ENCODE measurements at places on chromosomes 6 and 20.
A peak's percentile ranks its signal among the peaks of the same experiment; 100 is the strongest.

- DNase-seq = no peak
Measured at GRCh38 chr6:100412872-100413271, 51.8 kb downstream of the SIM1 start.

GRCh38 chr6:57324538-57324937, 7.1 kb downstream of the PRIM2 start:
- peak; percentile 16 for DNase-seq

GRCh38 chr6:83252719-83253118, 59.6 kb downstream of the RWDD2A start:
- DNase-seq = no peak

DNA sequence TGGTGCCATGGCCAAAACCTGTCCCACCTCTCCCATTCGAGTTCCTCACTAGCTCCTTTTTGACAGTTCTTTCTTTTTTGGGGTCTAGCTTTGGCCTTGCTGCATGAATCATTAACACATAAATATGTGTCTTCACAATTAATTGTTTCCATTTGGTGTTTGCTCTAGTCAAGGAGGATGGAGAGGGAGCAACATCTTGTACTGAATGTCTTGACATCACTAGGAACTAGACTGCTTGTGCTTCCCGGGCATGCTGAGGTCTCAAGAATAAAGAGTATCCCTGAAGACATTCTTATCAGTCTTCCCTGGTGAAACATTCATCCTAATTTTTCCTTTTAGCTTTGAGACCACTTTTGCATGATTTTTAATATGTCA, 77.0 kb upstream of the ESR1 start:
- no peak for DNase-seq

DNA sequence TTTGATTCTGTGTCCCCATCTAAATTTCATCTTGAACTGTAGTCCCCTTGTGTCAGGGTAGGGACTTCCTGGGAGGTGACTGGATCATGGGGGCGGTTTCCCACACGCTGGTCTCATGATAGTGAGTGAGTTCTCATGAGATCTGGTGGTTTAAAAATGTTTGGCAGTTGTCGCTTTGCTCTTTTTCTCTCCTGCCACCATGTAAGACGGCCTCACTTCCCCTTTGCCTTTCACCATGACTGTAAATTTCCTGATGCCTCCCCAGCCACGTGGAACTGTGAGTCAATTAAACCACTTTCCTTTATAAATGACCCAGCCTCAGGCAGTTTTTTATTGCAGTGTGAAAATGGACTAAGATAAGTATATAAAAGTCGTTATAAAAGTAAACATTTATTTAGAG, 80.5 kb upstream of the SGK1 start:
- DNase-seq = no peak

DNA sequence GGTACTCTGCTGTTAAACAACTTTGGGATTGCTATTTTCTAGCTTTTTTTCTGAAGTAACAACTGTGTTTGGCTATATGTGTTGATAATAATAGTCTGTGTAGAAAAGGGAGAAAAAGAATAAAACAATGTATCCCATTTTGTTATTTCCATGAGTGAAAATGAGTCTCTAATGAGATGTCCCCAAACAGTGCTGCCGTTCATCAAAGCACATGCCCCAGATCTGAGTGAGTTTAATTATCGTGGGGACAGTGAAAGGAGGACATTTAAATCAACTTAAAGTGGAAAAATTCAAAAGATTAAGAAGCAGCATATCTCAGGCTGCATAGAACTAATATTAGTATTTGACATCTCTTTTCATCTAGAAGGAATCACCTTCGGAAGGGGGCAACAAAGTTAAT, 59.6 kb downstream of the NCOA7 start:
- DNase-seq = no peak

DNA sequence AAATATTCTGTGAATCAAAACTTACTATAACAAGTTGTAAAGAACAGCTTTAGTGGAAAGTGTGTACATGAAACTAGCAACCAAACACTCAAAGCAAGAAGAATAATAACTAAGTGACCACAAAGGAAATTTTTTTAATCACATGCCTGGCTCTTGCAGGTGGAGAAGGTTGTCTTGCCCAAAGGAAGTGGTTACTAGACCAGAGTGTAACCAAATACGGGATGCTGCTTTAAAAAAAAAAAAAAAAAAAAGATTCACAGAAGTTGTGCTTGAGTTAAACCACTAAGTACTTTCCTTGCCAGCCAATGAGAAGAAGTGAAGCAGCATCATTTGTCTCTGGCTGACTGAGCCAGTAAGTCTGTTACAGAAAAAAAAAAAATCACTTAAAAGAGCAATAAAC, 19.1 kb upstream of the HLA-DQB1 start:
- peak; percentile 68 for DNase-seq

DNA sequence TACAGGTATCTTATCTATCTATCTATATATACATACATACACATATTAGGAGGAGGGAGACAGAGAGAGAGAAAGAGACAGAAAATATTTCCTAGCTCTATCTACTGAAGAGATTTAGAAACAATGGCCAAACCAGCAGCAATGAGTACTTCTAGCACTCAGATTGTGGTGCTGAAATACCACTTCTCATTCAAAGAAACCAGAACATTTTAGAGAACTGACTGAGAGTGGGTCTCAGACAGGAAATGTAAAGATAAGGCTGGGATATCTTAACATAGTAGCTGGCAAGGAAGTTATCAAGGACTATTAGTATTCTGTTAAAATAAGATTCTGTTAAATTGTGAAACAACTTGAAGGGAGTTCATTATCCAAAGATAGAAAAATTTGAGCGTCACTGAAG, 57.0 kb downstream of the DNAAF9 start:
- no peak for DNase-seq

GRCh38 chr6:128256095-128256494, 264.3 kb downstream of the PTPRK start:
- no peak for DNase-seq

- DNase-seq = no peak
Measured at GRCh38 chr6:88480816-88481215, 314.7 kb upstream of the CNR1 start.

DNA sequence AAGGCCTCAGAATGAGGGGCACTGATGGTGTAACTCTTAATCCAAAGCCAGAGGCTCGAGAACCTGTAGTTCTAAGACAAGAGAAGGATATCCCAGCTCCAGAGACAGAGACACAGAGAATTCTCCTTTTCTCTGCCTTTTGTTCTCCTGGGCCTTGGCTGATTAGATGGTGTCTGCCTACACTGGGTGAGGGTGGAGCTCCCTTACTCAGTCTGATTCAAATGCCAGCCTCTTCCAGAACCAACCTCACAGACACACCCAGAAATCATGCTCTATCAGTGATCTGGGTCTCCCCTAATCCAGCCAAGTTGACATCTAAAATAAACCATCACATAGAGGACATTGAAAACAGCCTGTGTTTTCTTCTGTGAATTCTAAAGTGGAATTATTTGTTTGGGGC, 68.0 kb upstream of the SMIM28 start:
- DNase-seq = no peak

GRCh38 chr6:4153514-4153985, 18.2 kb upstream of the ECI2 start:
- DNase-seq = no peak

DNA sequence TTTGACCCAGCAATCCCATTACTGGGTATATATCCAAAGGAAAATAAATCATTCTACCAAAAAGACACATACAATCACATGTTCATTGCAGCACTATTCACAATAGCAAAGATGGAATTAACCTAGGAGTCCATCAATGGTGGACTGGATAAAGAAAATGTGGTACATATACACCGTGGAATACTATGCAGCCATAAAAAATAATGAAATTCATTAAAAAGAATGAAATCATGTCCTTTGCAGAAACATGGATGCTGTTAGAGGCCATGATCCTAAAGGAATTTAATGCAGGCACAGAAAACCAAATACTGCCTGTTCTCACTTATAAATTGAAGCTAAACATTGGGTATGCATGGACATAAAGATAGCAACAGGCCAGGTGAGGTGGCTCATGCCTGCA, 61.9 kb upstream of the BMP6 start:
- DNase-seq = no peak

DNA sequence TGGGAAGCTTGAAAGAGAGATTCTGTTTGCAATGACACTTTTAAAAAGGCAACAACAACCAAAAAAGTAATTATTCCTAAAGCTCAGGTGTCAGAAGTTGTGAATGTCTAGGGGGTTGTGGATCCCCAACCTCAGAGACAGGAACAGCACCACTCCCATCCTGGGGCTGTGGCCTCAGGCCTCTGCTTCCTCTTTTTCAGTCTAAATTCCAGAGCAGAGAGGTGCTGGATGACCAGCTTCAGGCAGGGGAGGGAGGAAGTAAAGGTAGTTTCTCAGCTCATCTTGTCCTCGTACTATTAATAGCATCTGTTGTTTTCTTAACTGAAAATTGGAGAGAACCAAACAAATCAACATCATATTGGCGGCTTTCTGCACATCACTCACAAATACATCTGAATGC, 8.3 kb downstream of the NT5E start:
- no peak for DNase-seq

GRCh38 chr6:154865291-154865690, 129.8 kb upstream of the TIAM2 start:
- DNase-seq = no peak

DNA sequence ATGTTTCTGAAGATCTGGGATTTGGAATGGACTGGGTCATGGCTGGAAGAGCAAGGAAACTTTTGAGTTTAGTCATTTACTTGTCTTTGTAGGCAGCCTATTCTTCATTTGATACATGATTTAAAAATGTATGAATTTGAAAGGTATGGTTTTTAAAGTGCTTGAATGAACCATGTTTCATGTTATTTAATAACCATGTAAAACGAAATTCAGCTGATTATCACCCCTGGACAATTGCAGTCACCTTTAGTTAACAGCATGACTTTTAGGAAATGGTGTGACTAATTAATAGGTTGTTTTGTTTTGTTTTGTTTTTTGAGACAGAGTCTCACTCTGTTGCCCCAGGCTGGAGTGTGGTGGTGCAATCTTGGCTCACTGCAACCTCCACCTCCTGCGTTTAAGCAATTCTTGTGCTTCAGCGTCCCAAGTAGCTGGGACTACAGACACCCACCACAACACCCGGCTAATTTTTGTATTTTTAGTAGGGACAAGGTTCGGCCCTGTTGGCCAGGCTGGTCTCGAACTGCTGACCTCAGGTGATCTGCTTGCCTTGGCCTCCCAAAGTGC, 2.1 kb downstream of the STX11 start:
- no peak for DNase-seq

GRCh38 chr20:20452254-20452676, 84.4 kb downstream of the INSM1 start:
- DNase-seq = peak; percentile 80

- no peak for DNase-seq
Measured at GRCh38 chr20:22352019-22352418, 232.4 kb downstream of the FOXA2 start.

GRCh38 chr20:40159276-40159675, 529.8 kb downstream of the MAFB start:
- DNase-seq = no peak

- no peak for DNase-seq
Measured at GRCh38 chr20:53513489-53514298, 79.9 kb downstream of the ZNF217 start.

- DNase-seq = no peak
Measured at GRCh38 chr6:90326404-90327057, 29.9 kb upstream of the BACH2 start.

- no peak for DNase-seq
Measured at GRCh38 chr6:25052181-25052580, 116.4 kb upstream of the RIPOR2 start.

- no peak for DNase-seq
Measured at GRCh38 chr20:57546956-57547649, 13.8 kb upstream of the PCK1 start.

DNA sequence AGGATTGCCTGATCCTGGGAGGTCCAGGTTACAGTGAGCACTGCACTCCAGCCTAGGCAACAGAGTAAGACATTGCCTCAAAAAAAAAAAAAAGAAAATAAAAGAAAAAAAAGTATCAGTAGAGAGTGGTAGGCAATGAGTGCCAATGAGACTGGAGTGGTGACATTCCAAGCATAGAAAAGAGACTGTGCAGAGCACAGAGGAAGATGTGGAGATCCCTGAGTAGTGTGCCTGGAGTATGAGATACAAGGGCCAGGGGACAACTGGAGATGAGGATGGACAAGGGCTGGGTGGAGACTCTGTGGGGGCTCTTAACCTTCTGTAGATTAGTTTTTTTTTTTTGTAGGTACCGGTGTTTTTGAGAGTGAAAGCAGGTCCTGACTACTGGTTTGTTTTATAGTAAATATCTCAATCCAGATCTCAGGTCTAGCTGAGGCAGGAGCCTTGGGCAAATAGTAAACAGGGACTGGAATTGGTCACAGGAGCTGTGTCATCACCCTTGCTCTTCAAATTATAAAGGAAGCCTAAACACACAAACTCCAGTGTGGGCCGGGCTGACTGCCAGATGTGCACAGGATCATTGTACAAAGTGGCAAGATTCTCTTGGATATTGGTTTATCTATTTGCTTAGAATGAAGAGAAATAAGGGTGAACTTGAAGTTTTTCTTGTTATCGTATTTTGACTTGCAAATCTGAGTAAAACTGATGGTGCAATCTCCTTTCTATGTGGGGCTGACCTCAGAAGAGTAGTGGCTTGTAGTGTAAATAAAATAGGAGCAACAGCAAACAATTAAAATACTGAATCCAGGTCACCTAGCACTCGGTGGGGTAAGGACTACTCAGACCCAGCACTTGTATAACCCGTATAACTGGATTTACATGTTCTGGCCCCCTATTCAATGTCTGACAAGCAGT, 144.9 kb downstream of the SOX4 start:
- no peak for DNase-seq

DNA sequence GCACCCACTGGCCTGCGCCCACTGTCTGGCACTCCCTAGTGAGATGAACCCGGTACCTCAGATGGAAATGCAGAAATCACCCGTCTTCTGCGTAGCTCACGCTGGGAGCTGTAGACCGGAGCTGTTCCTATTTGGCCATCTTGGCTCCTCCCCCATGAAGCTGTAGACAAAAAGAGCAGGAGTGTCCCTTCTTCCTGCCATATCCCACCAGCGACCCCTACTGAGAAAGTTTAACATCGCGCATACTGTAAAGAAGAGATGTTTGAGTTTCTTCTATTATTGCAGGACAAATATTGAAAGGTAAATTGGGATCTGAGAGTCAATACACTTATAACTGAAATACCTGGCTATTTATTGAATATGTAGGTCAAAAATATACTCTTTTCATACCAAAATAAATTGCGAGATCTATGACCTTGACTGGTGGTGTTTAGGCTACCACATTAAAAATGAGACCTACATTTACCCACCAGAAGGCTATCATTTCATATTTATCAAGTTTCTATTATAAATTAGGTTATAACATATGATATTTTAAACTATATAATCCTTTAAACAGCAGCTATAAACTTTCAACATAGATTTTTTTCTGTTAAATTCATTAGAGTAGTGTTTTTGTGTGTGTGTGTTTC, 586.3 kb downstream of the HTR1B start:
- DNase-seq = no peak

All from germinal center (tissue), 1 donor.